ENCODE measurements at places on chromosomes 11 and 22.

GRCh38 chr11:33646629-33647028 is 54.0 kb downstream of the C11orf91 start:
- DNase-seq, result no peak

GRCh38 chr11:78386215-78386941 is 31.2 kb downstream of the GAB2 start:
- DNase-seq, result no peak

GRCh38 chr11:1935156-1936071 is 11.7 kb upstream of the MRPL23 start:
- DNase-seq, result no peak

DNA sequence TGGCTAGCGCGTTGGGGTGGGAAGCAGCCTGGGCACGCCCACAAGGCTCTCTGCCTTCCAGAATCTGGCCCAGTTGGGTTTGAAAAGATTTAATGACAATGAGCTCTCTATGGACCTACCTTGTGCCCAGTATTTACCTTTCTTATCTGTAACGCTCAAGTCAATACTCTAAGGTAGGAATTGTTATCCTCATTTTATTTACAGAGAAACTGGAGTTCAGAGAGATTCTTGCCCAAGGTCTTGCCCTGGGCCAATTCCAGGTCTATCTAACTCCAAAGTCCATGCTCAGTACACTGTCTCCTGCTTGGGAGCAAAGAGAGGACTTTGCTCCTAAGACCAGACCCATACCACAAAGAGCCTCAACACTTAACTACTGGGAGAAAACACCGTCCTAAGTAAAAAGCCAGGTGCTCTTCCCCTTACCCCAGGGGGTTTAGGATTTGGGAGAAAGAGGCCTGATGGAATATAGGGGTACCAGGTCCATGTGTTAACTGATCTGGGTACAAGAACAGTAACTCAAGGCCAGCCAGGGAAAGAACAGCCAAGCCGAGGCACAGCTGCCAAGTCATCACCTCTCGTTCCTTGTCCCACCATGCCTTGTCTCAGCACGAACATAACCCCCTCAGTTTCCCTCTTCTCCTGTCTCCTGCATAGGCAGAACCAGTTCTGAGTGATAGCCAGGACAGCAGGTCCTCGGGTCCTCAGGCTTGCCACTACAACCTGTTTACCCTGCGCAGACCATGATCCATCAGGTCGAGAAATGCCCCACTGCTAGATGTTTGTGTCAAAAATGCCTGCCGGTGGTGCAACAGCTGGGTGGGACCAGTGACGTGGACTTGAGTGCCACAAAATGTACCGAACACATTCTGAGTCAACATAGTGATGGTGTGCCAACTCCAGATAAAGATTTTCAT is 14.6 kb downstream of the APOA4 start:
- DNase-seq, result no peak

- DNase-seq, result no peak
Measured at GRCh38 chr11:96246718-96247552, 96.1 kb downstream of the MAML2 start.

DNA sequence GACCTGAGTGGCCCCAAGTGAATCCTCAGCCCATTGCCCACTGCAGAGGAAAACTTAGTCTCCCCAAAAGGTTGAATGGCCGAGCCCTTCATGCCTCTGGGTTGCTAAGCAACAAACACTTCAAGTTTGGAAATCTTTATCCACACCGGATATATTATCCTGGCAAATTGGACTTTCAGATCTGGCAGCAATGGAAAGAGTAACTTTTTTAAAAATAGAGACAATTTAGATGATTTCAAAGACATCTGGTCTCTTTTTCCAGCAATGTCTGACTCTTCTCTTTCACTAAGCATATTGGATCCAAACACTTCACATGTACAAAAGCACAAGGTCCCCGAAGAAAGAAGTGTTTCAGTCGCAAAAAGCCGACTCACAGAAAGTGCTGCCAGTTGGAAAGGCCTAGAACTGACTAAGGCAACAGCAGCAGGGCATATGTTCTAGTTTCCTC is 505.3 kb downstream of the SOX6 start:
- no peak for DNase-seq

- no peak for DNase-seq
Measured at GRCh38 chr11:119935349-119935925, 202.5 kb downstream of the TRIM29 start.

DNA sequence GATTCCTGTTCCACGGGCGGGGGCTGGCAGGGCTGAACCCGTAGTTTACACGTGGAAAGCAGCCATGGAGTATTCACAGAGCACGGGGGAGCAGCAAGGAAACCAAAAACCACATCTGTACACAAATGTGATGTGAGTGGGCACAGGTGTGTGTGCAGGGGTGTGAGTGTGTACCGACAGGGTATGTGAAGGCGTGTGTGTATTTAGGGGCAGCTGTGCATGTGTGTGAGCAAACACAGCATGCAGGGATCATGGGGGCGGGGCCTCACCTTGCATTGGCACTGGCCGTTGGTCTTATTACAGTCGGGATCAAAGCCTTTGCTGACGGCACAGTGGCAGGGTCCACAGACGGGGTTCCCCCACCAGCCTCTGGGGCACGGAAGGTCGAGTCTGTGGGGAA is 58.4 kb downstream of the TRMU start:
- DNase-seq, result no peak

- no peak for DNase-seq
Measured at GRCh38 chr22:19822301-19823117, 32.2 kb downstream of the GNB1L start.

- no peak for DNase-seq
Measured at GRCh38 chr22:25536589-25536988, 27.9 kb upstream of the GRK3 start.

DNA sequence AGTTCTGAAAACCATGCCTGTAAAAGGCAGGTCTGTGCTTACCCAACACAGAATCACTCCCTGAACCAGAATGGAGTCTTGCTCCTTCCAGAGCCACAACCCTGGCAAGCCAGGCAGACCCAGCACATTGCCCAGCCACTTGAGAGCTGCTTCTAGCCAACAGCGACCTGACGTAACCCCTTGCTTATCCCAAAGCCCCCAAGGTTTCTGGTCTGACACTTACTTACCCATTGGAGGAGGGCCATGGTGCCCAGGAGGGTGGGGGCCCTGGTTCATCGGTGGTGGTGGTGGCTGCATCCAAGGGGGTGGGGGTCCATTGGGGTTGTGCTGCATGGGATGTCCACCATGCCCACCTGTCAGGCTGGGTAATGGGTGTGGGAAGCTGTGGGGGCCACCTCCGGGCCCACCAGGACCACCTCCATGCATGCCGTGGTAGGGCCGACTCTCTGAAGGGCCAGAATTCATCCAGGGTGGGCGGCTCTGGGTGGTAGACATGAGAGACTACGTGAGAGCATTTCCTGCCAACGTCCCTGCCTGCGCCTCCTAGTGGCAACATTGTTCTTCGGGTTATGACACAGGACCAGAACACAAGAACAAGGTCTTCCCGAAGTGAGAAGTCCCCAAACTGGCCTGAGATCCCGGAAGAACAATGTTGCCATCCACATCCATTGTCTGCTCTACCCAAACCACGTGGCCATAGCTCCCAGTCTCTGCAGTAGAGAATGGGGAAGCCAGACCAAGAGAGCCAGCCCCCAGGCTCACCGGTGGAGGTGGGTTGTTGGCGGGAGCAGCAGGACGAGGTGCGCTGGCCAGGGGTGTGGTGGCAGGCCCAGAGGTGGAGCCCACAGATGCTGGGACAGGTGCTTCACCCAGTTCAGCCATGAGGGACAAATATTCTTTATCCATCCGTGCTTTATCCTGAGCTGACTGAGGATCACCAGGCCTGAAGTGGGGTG is 7.8 kb upstream of the PYGM start:
- no peak for DNase-seq

GRCh38 chr11:117816151-117816741 is 8.3 kb downstream of the FXYD2 start:
- DNase-seq, result no peak

DNA sequence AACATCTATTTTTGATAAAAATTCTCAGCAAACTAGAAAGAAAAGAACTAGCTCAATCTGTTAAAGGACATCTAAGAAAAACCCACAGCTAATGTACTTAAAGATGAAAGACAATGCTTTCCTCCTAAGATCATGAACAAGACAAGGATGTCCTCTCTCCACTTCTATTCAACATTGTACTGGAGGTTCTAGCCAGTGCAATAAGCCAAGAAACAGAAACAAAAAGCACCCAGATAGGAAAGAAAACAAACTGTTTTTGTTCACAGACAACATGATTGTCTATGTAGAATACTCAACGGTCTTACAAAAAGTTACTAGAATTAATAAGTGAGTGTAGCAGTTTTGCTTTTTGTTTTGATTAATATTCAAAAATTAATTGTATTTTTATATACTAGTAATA is 7.8 kb downstream of the CD3D start:
- DNase-seq, result no peak
